ENCODE measurements at places on chromosomes 12 and 14. TPM values are rescaled to one million over a fixed set of nuclear protein-coding genes. Genes with fewer than 3 reads are reported as not detected.

GRCh38 chr12:95262808-95263207 is 45.2 kb downstream of the VEZT start:
- DNase-seq: peak; percentile 96

MAP3K9 gene
- under 0.01 TPM for total RNA-seq

PLXNC1 gene
- total RNA-seq: 0.53 TPM

ZFYVE21 gene
- 65.8 TPM for total RNA-seq

- no peak for DNase-seq
These were observed 8.5 kb downstream of the FOXG1 start for GRCh38 chr14:28774764-28775735.
